Smooth muscle cell of the pulmonary artery (primary cell): ENCODE measurements at places on chromosomes 3 and 15. TPM values are rescaled to one million over a fixed set of nuclear protein-coding genes. Genes with fewer than 3 reads are reported as not detected.

CNOT10 gene
- total RNA-seq, result 23.6 and 26.5 TPM in 2 replicates

EPHA6 gene
- not detected in 2 replicates for total RNA-seq

GOLGA8J gene
- total RNA-seq, result not detected in 2 replicates

SPINK8 gene
- not detected in 2 replicates for total RNA-seq

IGSF11 gene
- under 0.01 and 0.10 TPM in 2 replicates for total RNA-seq

NR2E3 gene
- total RNA-seq, result 0.13 and 0.20 TPM in 2 replicates

NEK11 gene
- total RNA-seq, result 5.9 and 6.5 TPM in 2 replicates

NEO1 gene
- total RNA-seq, result 28.2 and 61.1 TPM in 2 replicates

POC1A gene
- 5.4 and 7.4 TPM in 2 replicates for total RNA-seq

NR1I2 gene
- 0.20 and 0.23 TPM in 2 replicates for total RNA-seq

SPG11 gene
- total RNA-seq, result 101 and 104 TPM in 2 replicates

BCL2A1 gene
- 0.33 and 1.1 TPM in 2 replicates for total RNA-seq

PATL2 gene
- total RNA-seq, result 0.33 and 0.36 TPM in 2 replicates

MFAP1 gene
- total RNA-seq, result 18.5 and 23.0 TPM in 2 replicates

TICRR gene
- total RNA-seq, result 1.7 and 2.7 TPM in 2 replicates

TRH gene
- 0.10 and 0.20 TPM in 2 replicates for total RNA-seq

TIGIT gene
- total RNA-seq, result not detected in 2 replicates

RAD51 gene
- total RNA-seq, result 1.4 and 1.8 TPM in 2 replicates
